ENCODE measurements at places on chromosomes 2 and 18. TPM values are rescaled to one million over a fixed set of nuclear protein-coding genes. Genes with fewer than 3 reads are reported as not detected.
A peak's percentile ranks its signal among the peaks of the same experiment; 100 is the strongest.

The STAT4 gene
- 5.3 TPM for total RNA-seq

The SPDYA gene
- 2.5 TPM for total RNA-seq

DNA sequence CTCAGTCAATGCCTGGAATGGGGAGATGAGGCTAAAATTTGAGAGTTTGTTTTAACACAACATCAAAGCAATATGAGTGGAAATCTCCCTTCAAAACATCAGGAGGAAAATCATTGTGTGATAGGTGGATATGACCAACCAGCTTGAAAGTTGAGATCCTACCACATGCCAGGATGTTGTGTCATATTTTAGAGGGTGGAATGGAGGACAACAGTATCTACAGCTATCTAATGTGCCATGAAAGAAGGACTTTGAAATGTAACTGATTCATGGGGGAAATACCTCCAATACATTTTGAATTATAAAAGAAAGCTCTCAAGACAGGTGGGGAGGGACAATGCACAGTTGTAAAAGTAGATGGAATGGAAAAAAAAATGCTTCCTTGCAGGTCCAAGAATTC lies 87.8 kb downstream of the SP100 start:
- DNase-seq: no peak

- no peak for DNase-seq
These were observed 25.0 kb downstream of the MC4R start for GRCh38 chr18:60347526-60348045.

- no peak for DNase-seq
These were observed 467.5 kb downstream of the FBXO15 start for GRCh38 chr18:73679941-73680712.

DNA sequence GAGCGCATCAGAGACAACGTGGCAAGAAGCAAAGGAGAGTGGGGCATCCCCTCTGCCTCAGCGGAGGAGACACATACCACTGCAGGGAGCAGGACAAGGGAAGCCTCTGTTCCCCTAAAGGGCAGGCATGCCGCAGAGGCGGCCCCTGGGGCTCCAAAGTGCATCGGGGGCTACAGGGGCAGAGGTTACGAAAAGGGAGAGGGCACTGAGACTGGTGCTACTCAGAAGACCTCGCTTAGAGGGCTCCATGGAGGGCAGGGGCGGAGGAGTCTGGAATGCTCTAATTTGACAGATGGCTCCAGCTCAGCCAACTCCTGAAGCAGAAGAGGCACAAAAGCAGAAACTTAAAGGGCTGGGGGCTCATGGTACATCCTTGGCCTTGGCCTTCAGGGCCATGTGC lies 39.8 kb downstream of the FAM178B start:
- no peak for DNase-seq

GRCh38 chr2:203583701-203584100 lies 48.6 kb upstream of the RAPH1 start:
- no peak for DNase-seq

DNA sequence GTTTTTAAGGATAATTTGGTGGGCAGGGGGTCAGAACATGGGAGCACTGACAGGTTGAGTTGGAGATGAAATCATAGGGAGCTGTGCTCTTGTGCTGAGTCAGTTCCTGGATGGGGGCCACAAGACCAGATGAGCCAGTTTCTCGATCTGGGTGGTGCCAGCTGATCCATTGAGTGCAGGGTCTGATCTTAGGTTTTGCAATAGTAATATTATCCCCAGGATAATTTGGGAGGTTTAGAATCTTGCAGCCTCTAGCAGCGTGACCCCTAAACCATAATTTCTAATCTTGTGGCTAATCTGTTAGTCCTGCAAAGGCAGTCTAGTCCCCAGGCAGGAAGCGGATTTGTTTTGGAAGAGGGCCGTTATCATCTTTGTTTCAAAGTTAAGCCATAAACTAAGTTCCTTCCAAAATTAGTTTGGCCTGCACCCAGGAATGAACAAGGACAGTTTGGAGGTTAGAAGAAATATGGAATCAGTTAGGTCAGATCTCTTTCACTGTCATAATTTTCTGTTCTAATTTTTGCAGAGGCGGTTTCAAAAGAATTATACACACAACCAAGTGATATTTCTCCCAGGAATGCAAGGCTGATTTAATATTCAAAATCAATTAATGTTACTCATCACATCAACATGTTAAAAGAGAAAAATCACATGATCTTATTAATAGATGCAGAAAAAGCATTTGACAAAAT lies 23.0 kb downstream of the DBI start:
- DNase-seq: peak; percentile 76

The RAX gene
- total RNA-seq: not detected

DNA sequence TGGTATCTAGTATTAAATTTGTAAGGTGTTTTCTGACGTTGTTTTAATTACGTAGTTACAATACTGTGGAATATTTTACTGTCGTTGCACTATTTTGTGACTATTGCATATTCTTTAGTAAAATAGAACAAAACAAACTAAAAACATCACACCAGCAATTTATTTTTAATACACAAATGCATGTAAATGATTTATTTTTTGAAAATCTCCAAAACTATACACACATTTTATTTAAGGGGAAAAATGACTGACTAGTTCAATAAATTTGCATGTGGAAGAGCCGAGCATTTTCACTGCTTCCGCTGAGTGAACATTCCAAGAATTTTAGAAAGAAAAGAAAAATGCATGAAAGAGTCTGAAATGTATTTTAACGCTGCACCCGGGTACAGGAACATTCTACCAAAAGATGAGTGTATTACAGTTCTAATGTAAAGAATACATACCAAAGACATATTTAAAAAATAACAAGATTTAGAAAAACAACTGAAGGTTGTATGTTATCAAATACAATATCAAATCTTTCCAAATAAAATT lies 257.7 kb downstream of the MEIS1 start:
- DNase-seq: no peak

- DNase-seq: no peak
These were observed 63.2 kb downstream of the SCG2 start for GRCh38 chr2:223538920-223539440.

DNA sequence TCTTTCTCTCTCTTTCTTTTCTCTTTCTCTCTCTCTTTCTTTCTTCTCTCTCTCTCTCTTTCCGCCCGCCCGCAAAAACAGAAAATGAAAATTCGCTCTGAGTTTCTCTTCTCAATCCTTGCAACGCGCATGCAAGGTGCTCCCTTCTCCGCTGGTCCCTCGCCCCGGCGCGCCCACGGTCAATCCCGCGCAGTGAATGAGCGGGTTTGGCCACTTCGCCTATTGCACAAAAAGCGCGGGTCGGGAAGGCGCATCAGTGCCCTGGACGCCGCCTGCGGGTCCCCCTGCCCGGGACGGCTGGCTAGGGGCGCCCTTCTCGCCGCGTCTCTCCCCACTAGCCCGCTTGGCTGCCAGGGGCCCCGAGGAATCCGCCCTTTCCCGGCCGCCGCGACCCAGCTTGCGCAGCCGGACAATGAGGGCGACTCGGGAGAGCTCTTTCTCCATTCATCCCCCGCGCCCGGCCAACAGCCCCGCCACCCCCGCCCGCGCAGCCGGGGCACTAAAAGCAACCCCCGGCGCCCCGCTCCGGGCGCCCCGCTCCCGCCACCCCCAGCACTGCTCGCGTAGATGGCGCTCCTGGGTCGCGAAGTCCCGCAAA lies 706 bp downstream of the LAMA1 start:
- DNase-seq: no peak

DNA sequence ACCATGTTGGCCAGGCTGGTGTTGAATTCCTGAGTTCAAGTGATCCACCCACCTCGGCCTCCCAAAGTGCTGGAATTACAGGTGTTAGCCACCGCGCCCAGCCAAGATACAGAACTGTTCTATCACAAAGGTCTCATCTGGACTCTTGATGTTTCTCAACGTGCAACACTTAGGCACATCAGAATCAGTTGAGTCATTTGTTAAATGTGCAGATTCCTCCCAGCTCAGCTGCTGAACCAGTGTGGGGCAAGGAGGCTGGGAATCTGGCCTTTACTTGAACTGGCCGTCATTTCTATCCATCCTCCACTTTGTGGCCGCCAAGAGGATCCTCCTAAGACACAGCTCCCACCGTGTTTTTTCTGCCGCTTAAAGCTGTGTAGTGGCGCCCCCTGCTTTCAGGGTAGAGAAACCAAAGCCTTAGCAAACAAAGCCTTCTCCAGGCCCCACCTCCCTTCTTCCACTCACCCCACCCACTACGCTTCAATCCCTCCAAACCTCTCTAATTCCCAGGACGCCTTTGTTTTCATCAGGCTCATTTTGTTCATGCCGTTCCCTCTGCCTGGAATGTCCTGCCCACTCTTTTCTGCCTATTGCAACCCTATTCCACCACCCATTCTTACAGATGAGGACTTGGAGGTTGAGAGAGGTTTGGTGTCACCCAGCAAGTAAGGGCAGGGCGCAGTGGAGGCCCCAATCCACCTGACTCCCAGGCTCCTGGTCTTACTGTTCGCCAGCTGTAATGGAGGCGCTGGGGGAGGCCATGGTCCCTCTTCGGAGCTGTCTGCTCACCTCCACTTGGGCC lies 776 bp upstream of the SPEG start:
- no peak for DNase-seq

GRCh38 chr2:197286805-197287595 lies 23.6 kb downstream of the ANKRD44 start:
- DNase-seq: peak; percentile 62

The TSHZ1 gene
- total RNA-seq: 21.1 TPM

DNA sequence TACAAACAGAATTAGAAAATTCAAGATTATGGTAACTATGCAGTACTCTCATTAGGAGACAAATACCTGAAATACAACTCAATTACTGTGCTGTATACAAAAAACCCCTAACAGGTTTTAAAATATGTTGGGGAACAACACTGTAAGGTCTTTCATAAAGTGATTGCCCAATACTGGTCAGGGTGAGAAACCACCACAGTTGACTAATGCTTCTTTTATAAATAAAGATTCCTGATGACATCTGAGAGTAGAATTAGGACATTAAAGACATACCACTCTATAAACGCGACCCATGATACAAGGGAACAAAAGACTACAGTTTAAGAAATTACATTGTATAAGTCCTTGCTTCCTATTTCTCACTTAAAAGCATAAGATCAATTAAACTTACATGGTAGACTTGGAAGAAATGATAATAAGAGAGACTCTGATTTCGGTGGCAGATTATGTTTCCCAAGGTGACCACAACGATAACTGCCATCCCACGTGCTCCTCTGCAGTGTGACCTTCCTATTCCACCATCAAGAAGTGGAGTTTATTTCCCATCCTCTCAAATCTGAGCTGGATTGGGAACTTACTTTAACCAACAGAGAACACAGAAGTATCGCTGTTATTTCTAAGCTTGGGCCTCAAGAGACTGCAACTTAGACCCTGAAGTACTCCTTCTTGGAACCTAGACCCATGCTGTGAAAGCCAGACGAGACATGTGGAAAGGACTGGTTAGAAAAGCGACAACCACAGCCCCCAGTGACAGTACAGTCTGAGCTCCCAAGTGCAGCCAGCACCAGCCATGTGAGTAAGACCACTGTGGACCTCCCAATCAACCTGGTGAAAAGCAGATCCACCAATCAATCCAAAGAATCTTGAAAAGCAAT lies 52.3 kb downstream of the ZNF521 start:
- no peak for DNase-seq

- no peak for DNase-seq
These were observed 174.6 kb upstream of the ALPP start for GRCh38 chr2:232203936-232204335.

The LYG2 gene
- total RNA-seq: not detected

GRCh38 chr2:105575499-105576025 lies 169.2 kb upstream of the NCK2 start:
- DNase-seq: no peak

GRCh38 chr2:153487448-153487847 lies 8.9 kb upstream of the RPRM start:
- no peak for DNase-seq

The LYPD6 gene
- 12.2 TPM for total RNA-seq

The SP140 gene
- 2.7 TPM for total RNA-seq

GRCh38 chr2:219441451-219442255 lies 7.0 kb downstream of the SPEG start:
- DNase-seq: no peak

DNA sequence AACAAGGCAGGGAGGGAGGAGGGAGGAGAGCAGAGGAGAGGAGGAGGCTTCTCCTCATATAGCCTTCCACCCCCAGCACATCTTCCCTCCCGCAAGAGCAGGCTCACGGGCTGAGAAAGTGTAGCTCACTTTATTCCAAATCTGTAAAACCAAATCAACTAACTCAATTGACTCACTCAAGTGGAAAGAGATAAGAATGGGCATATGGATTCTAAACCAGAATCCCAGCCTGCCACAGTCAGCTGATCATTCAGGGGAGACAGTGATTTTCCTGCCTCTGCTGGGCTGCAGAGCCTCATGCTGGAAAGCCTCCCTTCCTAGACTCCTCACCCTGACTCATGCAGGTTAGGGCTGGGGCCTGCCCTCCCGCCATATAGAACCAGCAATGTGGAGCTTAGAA lies 4.2 kb upstream of the TWSG1 start:
- no peak for DNase-seq

The VAMP8 gene
- 165 TPM for total RNA-seq

The GALNT5 gene
- total RNA-seq: 0.29 TPM

GRCh38 chr18:58687871-58688308 lies 16.6 kb downstream of the MALT1 start:
- DNase-seq: no peak

The EVA1A gene
- 2.3 TPM for total RNA-seq

DNA sequence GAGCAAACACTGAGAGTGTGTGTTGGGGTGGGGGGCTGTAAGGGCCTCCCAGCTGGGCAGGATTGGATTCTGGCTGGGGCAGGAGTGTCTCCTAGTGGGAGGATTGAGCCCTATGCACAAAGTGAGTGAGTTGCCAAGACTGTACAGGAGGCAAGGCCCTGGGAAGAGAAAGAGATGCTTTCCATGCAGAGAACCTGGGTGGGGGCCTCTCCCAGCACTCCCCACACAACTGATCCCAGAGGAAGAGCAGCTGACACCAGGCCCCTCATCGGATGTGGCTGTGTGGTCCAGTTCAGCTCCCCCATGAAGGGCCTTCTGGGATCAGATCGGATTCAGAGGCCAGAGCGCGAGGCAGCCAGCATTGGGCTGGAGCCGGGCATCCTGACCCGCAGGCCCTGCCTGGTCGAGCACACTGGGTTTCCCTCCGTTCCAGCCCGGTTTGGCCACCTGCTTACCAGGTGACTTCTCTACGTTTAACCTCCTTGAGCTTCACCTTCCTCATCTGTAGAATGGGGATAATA lies 49.4 kb upstream of the FAHD2A start:
- DNase-seq: peak; percentile 33

The UGT1A3 gene
- total RNA-seq: 20.8 TPM

- DNase-seq: no peak
These were observed 205.3 kb downstream of the TMEM247 start for GRCh38 chr2:46684661-46685060.

DNA sequence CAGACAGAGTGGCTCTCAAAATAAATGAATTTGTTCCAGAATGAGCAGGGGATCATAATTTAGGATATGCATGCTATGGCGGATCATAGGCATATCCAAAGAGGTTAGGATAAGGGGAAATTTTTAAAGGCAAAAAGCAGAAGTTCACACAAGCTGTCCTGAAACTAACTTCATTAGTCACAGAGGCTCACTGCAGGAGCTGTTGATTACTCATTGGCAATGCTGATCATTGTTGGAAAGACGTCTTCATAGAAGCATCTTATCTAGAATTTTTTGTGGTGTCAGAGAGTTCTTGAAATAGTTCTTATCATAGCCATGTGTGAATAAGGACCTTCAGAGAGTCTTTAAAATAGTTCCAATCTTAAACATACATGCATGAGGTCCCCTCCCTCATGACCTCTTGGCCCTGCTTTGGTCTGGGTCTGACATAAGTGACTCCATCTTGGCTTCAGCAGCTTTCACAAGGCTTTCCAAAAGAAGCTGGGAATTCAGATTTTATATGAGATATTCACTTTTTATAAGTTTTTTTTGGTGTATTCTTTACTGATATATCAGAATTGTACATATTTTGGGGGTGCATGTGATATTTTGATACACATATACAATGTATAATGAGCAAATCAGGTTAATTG lies 7.5 kb upstream of the CCDC195 start:
- no peak for DNase-seq
